ENCODE measurements at places on chromosomes 16 and 17.

- no peak for DNase-seq
Measured at GRCh38 chr17:27512031-27512430, 55.8 kb downstream of the KSR1 start.

- DNase-seq, result no peak
Measured at GRCh38 chr16:14242769-14243168, 171.7 kb downstream of the MRTFB start.

GRCh38 chr17:2821868-2822267 lies 25.6 kb downstream of the RAP1GAP2 start:
- no peak for DNase-seq

GRCh38 chr16:14193316-14193871 lies 122.3 kb downstream of the MRTFB start:
- DNase-seq, result peak; percentile 33

GRCh38 chr16:68999114-68999513 lies 106.3 kb upstream of the HAS3 start:
- no peak for DNase-seq

Data from activated CD4-positive, alpha-beta T cell treated with anti-CD3 and anti-CD28 coated beads for 4 hours (primary cell).